ENCODE measurements at places on chromosomes 6 and 20.

GRCh38 chr6:165204807-165205545 is 104.4 kb downstream of the C6orf118 start:
- DNase-seq, result no peak

DNA sequence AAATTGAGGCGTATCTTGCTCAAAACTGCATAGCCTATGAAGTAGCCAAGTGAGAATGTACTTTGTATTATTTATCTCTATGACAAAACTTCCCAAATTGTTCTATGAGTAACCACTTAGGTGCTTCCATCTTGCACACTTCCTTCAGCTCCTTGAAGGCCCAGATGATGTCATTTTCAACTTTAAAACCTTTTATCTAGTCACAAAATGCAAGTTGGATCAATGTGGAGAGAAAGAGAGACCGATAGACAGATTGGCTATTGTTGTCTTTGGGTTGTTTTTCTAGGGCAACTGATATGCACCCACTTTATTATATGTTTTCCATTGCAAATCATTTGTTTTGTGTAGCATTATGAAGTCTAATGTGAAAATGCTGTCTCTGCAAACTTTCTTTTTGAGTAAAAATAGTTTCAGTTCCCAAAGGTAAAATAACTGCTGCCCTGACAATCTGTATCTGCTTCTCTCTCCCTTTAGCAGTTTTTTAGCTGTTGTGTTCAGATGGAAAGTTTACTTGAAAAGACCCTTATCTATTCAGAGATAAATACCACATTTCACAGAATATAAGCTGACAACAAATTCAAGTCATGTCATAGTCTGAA is 73.7 kb upstream of the CITED2 start:
- no peak for DNase-seq

- DNase-seq, result peak; percentile 57
Measured at GRCh38 chr6:108174371-108175175, 8.8 kb downstream of the NR2E1 start.

DNA sequence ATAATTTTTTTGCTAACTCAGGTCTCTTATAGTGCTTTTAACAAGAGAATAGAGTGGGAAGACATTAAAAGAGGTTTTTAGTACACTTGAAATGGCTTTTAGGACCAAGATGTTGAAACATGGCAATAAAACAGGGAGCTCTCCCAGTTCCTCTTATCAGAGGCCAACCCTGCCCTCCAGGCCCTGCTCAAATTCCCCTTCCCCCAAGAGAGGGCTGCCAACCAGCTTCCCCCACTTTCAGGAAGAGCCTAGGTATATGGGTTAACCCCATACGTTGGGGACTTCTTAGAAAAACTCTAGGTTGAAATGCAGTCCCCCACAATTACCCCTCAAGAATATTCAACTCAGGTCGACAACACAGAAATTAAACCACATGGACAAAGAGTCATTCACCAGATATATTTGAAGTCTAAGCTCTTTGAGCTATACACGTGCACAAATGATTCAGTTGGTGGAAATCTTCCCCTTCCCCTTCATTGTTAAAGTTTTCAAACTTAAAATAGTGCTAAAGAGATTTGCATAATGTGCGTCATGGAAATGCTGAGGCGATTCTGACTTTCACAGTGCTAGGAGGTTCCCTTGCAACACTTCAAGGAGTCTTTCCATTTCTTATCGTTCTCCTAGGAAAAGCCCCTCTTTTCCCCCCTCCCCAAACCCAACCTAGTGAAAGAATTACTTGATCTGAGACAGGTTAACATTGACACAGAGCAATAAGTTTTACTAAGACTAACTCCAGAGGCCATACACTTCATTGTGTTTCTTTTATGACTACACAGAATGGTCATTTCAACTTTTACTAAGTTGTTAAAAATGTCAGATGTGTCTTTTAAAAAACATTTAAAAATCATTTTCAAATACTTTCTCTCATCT is 49.8 kb upstream of the ENPP5 start:
- peak; percentile 73 for DNase-seq

DNA sequence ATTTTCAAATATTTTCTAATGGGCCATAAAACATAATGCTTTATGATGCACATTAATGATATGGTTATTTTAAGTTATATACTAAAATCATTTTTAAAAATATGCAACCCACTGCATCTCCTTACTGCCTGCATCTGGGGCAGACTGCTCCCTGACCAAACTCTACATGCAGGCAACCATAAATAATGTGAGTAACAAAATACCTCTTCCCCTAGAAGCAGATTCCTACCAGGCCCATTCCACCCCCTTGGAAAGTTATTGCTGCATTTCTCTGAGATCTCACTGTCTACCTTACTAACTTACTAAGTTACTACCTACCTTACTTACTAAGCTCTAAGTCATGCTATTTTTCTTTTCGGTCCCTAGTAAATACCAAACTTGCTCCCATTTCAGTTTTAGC is 71.8 kb downstream of the ATG5 start:
- no peak for DNase-seq

DNA sequence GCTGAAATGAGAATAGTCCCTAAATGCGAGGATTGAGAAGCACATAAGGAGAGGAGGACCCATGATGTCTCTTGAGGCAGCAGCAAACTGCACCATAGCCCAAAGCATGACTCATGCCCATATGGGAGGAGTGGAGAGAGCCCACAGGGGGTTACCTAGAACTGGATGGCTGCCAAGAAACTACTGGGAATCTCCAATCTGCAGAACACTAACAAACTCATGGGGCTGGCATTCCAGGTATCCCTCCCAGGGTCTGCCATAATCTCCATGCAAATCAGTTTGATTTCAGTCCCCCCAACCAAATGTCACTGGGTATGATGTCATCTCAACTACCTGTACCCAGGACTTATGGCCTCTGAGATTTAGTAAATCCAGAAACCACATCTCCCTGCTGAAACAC is 410.5 kb downstream of the PTPRT start:
- no peak for DNase-seq

DNA sequence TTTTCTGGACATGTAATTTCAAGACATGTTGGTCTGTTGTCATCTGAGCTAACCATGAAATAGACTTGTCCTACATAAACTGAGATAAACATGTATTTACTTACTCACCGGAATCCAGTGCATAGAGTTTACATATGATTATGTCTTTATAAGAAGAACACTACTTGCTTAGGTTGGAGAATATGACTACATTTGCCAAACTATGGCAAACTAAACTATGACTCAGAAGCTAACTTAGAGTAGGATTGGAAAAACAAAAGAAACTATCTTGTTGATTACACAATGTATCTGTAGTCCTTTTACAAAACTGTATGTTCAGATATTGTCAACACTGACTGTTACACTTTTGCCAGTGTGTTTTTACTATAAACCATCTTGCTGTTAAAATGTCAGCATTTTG is 113.3 kb downstream of the CRYBG1 start:
- no peak for DNase-seq

DNA sequence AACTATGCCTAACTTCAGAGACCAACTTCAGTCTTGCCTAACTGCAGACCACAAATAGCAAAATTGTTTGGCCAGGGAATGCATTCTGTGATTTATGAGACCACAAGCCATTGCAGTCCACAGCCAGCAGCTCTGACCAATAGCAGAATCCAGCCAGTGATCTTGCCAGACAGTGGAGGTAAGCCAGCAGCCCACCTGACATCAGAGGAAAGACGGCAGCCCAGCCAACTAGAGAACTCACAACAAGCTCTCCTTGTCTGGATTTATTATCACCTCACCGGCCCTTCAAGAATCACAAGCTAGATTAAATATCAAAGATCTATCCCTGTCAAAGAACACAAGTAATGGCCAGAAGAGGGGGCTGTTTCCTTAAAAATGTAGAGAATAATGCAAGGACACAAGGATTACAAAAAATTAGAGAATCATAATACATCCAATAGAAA is 66.5 kb upstream of the SLC35F1 start:
- DNase-seq, result no peak

DNA sequence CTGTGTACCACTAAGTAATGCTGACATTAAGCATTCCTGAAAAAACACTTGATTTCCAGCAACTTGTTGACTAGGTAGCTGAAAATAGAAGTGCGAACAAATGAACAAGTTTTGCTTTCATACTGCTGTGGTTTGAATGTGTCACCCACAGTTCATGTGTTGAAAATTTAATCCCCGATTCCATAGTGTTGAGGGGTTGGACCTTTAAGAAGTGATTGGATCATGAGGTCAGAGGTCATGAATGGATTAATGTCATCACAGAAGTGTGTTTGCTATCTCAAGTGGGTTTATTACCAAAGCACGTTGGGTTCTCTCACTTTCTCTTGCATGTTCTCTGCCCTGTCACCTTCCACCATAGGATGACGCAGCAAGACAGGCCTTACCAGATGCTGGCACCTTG is 568.5 kb downstream of the UTRN start:
- no peak for DNase-seq

DNA sequence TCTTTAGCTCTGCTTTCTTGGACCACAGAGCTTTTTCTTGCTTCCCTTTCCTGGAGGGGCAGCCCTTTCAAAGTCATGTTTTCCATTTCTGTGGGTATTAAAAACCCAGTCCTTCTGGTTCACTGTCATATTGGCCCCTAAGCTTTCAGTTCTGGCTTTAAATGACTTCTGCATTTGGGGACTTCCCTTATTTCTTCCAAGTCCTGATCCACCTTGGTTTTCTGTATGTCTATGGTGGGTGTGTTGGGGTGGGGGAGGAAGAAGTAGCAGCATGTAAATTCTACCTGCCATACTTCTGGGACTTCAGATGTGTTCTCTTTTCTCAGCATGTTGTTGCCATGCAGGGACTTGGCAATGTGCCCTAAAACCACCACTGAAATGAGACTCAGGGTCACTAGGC is 77.1 kb upstream of the EMILIN3 start:
- peak; percentile 10 for DNase-seq

- DNase-seq, result no peak
Measured at GRCh38 chr20:4832469-4832868, 110.8 kb downstream of the PRND start.

DNA sequence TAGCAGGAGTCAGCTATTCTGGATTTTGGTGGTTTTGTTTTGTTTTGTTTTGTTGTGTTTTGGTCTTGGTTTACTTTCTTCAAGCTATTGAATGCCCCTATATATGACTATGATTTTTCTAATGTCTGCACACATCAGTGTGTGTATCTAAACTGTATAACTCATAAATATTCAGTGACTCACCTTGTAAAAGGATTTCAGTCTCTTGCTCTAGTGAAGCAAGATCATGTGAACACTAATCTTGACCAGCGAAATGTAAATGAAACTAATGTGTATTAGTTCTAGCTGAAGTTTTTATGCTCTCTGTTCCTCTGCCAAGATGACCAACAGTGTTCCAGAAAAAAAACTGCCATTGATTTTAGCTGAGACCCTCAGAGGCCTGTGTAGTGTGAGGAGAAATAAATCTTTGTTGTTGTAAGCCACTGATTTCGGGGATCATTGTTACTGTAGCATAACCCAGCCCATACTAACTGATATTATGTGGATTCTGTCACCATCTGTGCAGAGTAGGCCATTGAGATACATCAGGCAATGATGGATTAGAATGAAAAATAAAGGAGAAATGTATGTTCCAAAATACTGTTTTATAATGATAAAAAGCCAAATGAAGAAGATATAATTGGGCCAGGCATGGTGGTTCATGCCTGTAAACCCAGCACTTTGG is 11.5 kb upstream of the BTBD9 start:
- no peak for DNase-seq

- peak; percentile 82 for DNase-seq
Measured at GRCh38 chr6:149840345-149841075, 23.6 kb downstream of the LRP11 start.

GRCh38 chr20:32965581-32966373 is 38.5 kb downstream of the SUN5 start:
- DNase-seq, result peak; percentile 60

- no peak for DNase-seq
Measured at GRCh38 chr6:42321976-42322375, 104.3 kb upstream of the MRPS10 start.

- DNase-seq, result peak; percentile 59
Measured at GRCh38 chr6:42136508-42137193, 5.8 kb downstream of the C6orf132 start.

DNA sequence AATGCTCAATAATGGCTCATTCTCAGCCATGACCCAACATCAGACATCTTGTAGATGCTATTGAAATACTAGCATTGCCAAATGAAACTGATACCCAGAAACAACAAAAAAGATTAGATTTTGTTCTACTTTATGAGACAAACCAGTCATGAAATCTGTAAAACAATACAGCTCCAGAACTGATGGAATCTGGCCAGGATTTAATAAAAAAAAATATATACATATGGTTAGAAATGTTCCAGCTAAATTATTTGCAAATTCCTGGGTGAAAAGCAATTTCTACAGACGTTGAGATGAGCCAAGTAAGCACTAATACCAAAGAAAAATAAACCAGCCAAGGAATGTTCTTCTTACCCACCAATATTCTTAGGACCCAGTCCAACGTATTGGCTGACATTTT is 201.3 kb downstream of the EPHA7 start:
- DNase-seq, result no peak

DNA sequence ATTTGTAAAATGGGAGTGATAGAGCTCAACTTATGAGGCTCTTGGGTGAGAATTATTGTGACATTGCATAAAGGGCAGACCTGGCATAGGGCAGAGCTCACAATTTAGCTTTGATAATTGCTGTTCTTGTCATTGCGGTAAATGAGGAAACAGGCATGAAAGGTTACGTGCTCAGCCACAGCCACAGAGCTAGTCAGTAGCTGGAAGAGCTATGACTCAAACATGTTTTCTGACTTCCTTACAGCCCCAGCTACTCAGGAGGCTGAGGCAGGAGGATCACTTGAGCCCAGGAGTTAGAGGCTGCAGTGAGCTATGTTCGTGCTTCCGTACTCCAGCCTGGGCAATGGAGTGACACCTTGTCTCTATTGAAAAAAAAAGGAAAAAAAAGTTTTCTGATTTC is 3.5 kb upstream of the GHRH start:
- DNase-seq, result peak; percentile 49

DNA sequence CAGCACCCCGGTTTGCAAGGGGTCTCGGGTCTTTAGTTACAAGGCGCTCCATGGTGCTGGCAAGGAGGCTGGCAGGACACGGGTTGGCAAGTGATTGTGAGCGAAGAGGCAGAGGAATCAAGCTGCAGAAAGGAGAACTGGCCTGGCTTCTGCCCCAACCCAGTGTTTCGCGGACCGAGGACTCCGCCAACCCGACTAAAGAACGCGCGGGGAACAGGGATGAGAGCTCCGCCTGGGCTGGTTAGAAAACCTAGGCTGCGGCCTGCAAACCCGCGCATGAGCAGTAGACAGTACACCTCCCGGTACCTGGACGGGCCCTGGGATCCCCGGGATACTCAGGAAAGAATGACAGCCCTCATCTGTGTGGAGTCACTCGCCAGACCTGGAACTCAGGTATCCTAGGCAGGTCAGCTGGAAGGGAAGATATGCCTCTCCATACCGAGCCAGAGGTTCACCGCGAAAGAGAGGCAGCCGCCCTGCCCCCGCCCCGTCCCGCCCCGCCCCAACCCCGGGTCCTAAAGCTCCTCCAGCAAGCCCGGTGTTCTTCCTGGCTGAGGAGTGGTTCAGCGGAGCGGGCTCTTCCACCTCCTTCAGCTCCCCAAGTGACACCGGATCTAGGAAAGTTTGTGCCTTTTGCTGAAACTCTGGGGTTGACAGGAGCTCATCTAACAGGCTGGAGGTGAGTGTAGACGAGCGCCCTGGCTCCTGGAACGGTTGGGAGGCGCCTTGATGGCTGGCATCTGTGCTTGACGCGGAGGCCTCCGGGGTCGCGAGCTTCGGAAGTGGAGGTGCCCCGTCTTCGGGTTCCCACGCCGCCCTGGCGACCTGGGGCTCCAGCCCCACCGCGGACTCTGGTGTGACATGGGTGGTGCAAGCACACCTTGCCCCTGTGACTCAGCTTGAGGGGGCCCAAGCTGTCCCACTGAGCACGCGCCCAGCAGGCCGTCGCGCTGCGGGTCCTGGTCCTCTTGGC is 1847.3 kb upstream of the DEFB115 start:
- peak; percentile 8 for DNase-seq
